GM12864 (cell line): ENCODE measurements at places on chromosomes 6 and 20.

DNA sequence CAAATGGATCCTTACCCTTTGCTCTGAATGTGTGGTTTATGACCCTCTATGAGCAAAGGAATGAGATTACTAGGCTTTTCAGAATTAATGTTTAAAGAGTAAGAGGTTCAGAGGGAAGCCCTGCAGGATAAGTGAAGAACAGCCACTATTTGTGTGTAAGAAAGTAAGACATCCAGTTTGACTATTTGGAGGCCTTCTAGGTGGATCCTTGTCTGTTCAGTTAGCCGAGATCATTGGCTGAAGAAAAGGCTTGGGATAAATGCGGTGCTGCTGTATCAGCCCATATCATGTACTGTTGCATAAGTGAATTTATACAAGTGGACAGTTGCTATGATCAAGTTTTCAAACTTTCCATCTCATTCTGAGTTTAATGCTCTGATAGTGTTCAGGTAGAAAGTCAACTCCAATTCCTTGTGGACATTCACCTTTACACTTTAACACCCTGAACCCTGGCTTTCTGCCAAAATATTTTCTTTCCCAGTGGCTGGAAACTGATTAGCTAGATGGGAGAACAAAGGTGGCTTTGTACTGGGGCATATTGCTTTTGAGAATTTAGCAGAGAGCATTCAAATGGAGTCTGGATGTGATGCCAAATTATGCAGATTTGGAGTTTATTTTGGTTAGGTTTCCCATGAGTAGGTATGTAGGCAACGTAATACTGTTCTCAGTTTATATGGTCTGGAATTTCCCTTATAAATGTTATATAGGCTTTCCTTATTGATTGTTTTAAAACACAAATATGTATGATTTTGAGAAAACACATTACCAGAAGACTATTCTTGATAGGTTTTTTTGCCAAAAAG, 15.0 kb downstream of the PARD6B start:
- no peak for DNase-seq

DNA sequence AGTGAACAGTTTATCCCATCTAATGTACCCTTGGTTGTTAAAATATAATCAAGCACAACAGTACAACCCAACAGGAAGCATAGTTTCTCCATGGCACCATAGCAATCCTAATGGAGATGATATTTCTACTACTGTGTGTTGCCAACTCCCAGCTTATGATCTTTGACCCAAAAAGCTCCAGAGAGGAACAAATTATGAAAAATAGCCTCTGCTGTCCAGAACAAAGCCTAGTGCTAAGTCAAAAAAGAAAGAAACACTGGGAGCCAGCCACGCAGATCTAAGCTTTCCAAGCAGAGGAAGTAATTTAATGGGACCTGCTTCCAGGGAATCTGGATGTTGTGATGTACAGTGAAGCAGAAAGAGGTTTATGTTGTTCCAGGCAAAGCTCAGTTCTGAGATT, 52.2 kb upstream of the TASP1 start:
- DNase-seq, result no peak

- no peak for DNase-seq
These were observed 41.3 kb upstream of the TRAF3IP2 start for GRCh38 chr6:111646942-111647341.

DNA sequence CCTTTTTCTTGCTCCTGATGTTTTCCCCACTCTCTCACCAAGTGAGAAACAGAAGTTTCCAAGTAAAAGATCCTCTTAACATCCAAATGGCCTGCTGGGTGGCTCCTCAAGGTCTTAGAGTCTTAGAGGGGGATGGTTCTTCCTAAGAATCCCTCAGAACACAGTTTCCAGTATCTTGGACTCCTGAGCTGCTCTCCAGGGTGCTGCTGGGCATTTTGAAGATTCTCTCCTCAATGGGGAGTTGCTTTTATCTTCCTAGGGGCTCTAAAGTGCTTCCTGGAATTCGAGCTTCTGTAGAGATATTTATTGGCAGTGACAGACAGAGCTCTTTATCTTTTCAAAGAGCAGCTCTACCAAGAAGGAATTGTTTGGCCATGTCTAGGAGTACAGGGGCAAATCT, 70.8 kb upstream of the SLC35B3 start:
- DNase-seq, result no peak

DNA sequence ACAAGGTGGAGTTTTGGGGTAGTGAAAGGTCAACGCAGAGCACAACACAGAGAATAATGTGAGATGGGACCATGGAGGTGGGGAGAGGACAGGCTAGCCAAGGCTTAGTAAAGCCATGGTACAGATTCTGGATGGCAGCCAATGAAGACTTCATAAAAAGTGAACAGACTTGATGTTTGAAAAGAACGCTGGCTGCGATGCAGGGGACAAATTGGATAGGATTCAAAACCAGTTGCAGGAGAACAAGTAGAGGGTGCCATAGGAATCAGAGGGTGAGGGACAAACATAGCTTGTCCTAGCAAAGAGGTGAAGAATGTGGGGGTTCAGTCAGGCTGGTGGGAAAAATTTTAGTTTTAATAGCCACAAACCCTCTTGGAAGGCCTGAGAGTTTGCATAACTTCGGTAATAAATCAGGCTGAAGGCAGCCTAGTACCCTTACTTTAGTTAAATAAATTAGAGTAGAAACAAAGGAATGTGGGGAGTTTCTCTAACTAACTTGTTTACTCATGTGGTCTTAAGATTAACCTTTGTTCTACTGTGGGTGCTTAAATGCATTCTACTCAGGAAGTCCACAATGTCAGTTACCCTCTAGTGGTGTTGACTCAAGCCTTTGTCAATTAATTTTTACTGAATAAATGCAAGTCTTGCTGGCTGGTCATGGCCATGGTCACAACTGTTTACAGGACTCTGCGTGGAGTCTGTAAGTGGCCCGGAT, 216.4 kb downstream of the C6orf118 start:
- DNase-seq, result no peak

DNA sequence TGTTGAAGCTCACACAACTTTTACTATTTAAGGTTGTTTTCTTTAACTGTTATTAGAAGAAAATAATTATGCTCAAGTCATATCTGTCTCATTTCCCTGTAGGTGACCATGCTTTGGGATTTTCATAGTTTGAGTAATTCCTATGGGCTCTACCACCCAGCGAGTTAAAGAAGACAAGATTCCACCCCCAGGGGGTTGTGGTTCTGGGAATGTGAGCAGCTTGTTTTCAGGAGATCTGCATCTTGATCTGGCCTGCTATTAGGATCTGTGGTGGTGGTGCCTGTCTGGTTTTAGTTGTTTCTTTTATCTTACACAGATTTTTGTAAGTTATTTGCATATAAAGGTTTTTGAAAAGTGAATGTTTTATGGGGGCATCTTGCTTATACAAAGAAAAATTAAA, 20.2 kb upstream of the REV3L start:
- no peak for DNase-seq

GRCh38 chr20:57621421-57622200, 1.4 kb upstream of the ZBP1 start:
- DNase-seq, result no peak

GRCh38 chr6:151098166-151098565, 141.6 kb upstream of the AKAP12 start:
- no peak for DNase-seq

DNA sequence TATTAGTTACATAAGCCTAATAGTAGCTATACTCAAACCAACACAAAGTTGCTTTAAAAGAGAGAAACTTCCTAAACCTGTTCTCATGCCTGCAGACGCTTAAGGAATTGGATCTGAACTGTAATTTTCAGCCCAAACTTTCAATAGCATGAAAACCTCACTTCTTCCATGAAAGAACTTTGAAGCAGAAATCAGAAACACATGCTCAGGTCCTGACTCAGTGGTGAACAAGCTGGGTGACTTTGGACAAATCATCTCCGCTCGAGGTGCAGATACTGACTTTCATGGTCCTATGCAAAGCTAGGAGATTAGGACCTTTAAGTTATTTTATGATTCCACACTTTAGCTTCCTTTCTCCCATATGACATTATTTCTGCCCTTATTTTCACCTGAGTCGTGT, 36.5 kb downstream of the NOX3 start:
- no peak for DNase-seq

DNA sequence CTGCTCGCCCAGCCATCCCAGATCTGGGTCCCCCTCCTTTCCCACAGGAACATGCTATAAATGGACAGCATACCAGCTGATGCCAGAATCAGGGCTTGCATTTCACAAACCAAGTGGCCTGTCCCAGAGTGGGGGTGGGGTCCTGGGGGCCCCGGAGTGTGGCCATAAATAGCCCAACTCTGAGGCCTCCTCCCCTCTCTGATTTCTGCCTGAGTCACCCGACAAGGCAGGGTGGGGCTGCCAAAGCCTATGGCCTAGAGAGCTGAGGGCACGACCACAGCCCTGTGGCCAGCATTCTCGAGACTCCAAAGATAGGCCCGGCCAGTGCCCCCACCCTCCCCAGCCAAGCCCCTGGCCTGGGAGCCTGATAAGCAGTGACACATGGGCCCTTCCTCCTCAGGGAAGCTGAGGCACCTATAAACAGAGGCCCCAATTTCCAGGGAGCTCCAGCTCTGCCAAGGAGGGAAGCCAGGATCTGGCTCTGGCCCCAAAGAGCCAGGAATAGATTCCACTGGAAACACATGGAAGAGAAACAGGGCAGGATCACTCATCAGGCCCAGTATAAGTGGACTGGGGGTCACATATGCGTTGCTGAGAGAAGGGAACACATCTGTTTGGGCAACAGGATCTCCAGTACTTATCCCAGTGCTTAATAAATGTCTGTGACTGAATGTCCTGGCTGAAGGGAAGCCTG, 20.3 kb downstream of the SNTA1 start:
- DNase-seq, result no peak

DNA sequence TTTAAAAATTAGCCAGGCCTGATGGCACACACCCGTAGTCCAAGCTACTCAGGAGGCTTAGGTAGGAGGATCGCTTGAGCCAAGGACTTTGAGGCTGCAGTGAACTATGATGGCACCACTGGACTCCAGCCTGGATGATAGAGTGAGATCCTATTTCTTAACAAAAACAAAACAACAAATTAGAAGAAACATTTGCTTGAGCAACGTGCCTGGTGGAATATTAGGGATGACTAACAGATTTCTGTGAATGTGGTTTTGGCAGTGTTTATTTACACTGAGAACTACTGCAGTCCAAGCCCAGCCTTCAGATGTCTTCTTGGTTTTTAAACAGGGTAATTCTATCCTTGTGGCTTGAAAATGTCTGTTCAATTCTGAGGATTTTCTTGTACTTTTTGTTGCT, 9.2 kb downstream of the PPP1R3G start:
- no peak for DNase-seq

- no peak for DNase-seq
These were observed 67.2 kb upstream of the TNFRSF21 start for GRCh38 chr6:47376930-47377329.

GRCh38 chr6:41457303-41457670, 88.9 kb upstream of the FOXP4 start:
- no peak for DNase-seq

DNA sequence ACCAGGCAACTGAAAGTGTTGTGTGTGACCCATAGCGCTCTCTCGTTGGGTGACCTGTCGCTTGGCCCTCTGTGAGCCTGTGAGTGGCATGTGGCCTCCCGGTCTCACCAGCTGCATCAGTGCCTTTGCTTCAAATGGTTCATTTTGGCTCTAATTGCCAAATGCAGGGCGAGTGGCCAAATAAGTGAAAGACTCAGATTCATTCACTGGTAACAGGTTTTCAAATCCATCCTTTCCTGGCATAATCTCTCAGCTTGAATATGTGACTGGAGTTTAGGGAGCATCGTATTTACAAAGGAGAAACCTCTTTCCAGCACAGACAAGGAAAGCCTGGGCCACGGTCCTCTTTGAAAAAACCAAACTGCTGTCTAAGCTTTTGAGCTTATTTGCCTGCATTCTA, 321.6 kb upstream of the QKI start:
- DNase-seq, result no peak

DNA sequence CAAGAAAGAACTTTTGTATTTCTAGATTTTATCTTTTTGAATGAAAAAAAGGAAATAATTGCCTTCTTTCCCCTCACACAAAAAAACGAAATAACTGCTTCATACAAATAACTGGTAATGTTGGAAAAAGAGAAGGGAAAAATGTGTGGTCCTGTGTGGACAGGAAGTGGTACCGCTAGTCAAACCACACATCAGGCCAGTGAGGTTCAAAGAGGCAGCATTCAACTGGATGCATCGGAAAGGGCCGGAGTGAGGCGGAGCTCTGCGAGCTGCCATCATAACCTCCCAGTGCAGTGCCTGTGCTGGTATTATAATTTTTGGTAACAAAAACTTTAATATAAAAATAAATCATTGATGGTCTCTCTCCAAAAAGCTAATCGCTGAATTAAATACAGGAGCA, 111.2 kb downstream of the IRF4 start:
- no peak for DNase-seq

DNA sequence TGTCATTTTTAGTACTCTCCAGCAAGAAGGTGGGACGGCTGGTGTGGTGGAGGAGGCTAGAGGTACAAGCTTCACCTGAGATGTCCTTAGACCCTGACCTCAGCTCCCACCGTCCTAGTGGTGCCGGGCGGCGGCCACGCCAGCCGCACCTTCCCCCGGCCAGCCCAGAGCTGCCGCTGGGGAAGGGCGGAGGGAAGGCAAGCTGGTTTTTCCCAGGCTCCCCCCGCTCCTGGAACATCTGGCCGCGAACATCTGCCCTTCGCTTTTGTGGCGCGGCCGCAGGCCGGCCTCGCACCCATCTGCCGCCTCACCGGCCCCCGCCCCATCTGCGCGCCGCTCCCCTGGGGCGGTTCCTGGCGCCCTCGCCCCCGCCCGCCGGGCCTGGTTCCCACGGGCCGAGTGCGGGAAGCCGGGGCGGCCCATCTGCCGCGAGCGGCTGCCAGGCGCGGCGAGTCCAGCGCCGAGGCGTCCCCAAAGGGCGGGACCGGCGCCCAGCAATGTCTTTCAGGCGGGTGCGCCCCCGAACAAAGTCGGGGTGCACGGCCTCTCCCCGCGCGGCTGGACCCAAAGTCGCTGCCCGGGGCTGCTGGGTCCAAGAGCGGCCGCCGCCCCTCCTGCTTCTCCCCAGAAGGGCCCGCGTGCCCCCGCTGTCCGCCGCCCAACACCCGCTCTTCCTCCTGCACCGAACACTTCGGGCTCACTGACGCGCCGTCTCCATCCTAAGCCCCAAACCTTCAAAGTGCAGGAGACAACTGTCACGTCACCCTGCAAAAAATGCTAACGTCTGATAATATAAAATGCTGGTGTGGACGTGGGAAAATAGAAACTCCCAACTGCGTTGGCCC, 17.3 kb upstream of the ID1 start:
- DNase-seq, result no peak

GRCh38 chr6:46932526-46933319, 11.0 kb upstream of the ADGRF5 start:
- no peak for DNase-seq

GRCh38 chr20:3777716-3778629, 3.3 kb downstream of the SPEF1 start:
- DNase-seq, result no peak
